Activated CD8-positive, alpha-beta T cell treated with anti-CD3 and anti-CD28 coated beads for 36 hours (primary cell): ENCODE measurements at places on chromosomes 1 and 21. TPM values are rescaled to one million over a fixed set of nuclear protein-coding genes. Genes with fewer than 3 reads are reported as not detected.

Gene EFNA1
- 0.60 TPM for total RNA-seq

Gene USP25
- total RNA-seq: 34.1 TPM

Gene OR2L2
- not detected for total RNA-seq

Gene S100A7
- total RNA-seq: not detected

Gene PTGFR
- total RNA-seq: not detected

Gene SGIP1
- total RNA-seq: not detected

Gene KCNK2
- not detected for total RNA-seq

Gene RABGAP1L
- total RNA-seq: 26.9 TPM

Gene LCE2A
- not detected for total RNA-seq

GRCh38 chr1:5988596-5989285 lies 3.5 kb downstream of the NPHP4 start:
- DNase-seq: no peak

GRCh38 chr1:227758366-227758765 lies 23.1 kb downstream of the SNAP47 start:
- DNase-seq: peak; percentile 29

DNA sequence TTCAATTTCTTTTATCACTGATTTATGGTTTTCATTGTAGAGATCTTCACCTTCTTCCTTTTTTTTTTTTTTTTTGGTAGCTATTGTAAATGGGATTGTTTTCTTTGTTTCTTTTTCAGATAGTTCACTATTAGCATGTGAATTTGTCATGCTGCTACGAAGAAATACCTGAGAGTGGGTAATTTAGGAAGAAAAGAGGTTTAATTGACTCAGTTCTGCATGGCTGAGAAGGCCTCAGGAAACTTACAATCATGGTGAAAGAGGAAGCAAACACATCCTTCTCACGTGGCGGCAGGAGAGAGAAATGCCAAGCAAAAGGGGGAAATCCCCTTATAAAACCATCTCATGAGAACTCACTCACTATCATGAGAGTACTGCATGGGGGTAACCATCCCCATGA lies 66.4 kb downstream of the DAB1 start:
- DNase-seq: no peak

GRCh38 chr1:46199233-46199749 lies 1.1 kb upstream of the POMGNT1 start:
- DNase-seq: no peak

DNA sequence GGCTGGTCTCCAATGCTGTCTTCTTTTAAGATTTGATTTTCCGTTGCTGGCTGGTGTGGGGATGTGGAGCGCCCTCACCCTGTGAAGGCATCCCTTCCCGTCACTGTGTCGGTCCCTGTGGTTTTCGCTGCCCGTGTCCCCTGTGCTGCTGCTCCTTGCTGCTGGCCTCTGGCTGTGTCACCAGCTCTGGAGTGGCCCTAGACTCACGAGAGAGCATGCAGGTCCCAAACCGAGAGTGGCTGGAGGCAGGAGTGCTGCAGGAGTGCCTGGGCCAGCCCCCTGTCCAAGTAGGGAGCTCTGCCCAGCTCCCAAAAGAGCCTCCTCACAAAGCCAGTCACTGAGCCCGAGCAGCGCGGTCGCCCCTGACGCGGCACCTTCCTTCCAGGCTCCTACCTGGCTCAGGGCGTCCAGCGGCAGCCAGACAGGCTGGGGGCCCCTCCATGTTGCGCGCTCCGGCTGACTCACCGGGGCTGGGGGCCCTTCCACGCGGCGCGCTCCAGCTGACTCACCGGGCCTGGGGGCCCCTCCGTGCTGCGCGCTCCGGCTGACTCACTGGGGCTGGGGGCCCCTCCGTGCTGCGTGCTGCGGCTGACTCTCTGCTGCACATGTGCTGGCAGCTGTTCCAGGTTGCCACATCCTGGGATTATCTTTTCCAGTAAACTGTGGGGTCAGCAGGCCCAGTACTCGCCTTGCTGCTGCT lies 106.7 kb upstream of the COL6A1 start:
- no peak for DNase-seq

- DNase-seq: peak; percentile 76
Measured at GRCh38 chr1:31154632-31155215, 85.0 kb downstream of the NKAIN1 start.

DNA sequence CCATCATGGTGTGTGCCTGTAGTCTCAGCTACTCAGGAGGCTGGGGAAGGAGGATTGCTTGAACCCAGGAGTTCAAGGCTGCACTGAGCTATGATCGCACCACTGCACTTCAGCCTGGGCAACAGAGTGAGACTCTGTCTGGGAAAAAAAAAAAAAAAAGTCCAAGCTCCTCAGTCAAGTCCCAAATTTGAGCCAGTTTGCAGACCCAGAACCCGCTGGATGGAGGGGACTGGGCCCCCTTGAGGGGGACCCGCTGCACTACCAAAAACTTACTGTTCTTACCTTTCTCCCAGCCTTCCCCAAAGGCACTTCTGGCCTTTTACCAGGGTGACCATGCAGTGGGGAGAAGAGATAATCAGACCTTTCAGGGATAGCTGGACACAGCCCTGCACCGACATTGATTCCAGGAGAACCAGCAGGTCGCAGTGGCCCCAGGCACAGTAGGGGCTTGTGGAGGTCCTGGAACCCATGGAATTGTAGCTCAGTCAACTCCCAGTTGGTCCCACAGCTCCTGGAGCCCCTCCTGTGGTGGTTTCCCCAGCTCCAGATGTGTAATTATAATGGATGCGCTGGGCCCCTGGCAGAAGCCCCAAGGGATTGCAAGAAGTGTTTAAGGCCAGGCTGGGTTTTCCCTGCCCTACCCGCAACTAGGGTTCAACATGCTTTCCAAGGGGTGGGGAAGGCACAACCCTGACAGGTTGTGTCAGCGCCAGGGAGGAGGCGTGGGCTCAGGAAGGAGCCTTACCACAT lies 4.1 kb upstream of the WNT9A start:
- no peak for DNase-seq

DNA sequence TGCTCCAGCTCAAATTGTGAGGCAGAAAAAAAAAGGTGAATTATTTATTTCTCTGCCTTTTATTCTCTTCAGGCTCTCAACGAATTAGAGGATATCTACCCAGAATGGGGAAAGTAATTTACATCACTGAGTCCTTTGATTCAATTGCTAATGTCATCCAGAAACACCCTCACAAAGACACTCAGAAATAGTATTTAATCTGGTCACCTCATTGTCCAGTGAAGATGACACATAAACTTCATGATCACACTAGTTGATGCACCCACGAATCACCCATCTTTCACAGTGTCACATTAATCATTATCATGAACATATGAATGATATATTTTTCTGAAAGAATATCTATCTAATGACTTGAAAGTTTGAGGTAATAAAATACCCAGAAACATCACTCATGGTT lies 868.5 kb downstream of the BRINP3 start:
- no peak for DNase-seq

DNA sequence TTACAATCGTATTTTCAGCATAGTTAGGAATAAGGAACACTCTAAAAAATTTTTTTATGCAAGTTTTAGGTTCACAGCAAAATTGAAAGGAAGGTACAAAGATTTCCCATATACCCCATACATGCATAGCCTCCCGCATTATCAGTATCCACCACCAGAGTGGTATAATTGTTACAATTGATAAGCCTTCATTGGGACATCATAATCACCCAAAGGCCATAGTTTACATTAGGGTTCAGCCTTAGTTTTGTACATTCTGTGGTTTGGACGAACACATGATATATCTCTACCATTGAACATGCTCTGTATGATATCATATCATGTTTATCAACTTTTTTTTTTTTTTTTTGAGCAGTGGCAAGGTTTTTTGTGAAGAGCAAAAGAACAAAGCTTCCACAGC lies 180.0 kb downstream of the SDCCAG8 start:
- DNase-seq: no peak

GRCh38 chr1:32055416-32055815 lies 17.3 kb upstream of the TMEM39B start:
- DNase-seq: no peak

DNA sequence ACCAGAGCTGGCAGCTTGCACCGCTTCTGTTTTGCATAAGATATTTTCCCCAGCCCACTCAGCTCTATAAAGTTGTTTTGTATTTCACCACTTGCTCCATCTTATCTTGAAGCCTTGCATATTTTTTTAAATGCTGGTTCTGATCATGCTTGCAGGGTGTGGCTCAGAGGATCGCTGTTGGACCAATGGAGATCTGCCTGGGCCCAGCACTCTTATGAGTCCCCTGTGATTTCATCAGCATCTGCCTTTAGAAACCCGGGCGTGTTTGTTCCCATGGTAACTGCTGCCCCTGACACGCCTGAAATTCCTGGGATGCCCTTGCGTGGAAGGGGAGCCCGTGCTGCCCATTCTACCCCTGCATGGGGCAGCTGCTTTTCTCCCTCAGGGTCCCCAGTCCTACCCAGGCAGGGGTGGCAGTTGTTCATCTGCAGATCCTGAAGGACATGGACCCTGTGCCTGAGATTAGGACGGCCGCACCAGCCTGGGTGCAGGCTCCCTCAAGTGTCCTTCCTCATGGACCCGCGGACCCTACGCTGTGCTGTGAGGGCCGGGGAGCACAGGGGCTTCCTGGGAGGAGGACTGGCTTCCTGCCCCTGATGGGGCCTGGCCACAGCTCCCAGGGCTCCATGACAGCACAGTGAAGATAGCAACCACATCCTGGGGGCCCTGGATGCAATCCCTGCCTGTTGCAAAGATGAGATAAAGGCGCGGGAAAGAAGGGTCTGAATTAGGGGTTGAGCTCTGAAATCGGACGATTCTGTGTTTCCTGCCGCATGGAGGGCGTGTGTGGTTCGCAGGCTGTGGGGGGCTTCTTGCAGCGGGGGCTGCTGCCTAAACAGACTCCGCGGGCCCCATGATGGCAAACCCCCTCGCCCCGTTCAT lies 226.5 kb downstream of the SDCCAG8 start:
- DNase-seq: peak; percentile 40

- no peak for DNase-seq
Measured at GRCh38 chr1:242243472-242243871, 244.6 kb upstream of the MAP1LC3C start.

DNA sequence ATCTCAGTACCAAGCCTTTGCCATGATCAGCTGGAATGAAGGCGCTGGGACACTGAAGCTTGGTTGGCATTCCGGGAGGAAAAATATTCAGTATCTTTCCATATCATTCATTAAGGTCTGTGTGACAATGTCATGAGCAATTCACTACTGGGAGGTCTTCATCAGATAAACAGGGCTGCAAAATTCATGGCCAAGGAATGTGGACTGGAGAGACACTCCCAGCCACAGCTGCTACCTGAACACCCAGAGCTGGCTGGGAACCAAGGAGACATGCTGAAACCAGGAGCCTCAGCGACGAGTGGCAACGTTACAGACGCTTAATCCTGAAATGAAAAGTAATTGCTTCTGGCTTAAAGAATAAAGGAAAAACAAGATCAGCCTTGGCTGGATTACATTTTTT lies 30.6 kb upstream of the DDAH1 start:
- DNase-seq: no peak

GRCh38 chr1:40896482-40896881 lies 34.3 kb upstream of the CITED4 start:
- DNase-seq: no peak

GRCh38 chr1:75308365-75308764 lies 174.2 kb downstream of the LHX8 start:
- no peak for DNase-seq

- peak; percentile 28 for DNase-seq
Measured at GRCh38 chr1:87435484-87435883, 106.8 kb downstream of the LMO4 start.

GRCh38 chr1:152657677-152658076 lies 5.5 kb upstream of the LCE2D start:
- no peak for DNase-seq

DNA sequence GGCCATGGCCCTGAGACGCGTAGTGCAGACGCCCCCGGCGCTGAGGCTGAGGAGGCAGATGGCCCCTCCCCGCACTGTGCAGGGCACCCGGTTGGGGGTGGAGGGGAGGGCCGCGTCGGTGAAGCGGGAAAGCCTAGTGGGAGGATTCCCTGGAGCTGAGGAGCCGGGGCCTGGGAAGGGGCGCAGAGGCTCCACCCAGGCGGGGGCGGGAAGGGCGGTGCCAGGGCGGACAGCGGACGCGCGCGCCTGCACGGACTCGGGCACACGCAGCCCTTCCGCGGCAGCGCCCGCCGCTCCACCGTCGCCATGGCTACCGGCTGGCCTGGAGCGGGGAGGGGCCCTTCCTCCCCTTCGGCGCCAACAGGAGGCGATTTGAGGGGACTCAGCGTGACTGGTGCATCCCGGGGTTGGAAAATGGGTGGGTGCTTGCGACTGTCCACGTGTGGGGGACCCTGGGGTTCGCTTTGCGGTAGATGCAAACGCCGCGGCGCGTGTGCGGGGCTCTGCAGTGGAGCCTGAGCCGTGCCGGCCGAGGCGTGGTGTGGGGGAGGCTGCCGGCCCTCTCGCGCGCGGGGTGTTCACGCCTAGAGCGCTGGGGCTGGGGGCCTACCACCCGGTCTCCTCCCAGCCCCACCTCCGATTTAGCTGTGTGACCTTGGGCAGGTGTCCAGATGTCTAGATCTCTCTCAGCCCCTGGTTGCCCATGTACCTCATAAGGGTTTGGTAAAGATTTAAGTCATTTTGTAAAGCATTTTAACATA lies 35.1 kb downstream of the PTPRF start:
- DNase-seq: peak; percentile 69

GRCh38 chr1:29237129-29237821 lies 953 bp downstream of the PTPRU start:
- peak; percentile 18 for DNase-seq

GRCh38 chr1:39919545-39919944 lies 17.8 kb upstream of the MYCL start:
- peak; percentile 73 for DNase-seq

DNA sequence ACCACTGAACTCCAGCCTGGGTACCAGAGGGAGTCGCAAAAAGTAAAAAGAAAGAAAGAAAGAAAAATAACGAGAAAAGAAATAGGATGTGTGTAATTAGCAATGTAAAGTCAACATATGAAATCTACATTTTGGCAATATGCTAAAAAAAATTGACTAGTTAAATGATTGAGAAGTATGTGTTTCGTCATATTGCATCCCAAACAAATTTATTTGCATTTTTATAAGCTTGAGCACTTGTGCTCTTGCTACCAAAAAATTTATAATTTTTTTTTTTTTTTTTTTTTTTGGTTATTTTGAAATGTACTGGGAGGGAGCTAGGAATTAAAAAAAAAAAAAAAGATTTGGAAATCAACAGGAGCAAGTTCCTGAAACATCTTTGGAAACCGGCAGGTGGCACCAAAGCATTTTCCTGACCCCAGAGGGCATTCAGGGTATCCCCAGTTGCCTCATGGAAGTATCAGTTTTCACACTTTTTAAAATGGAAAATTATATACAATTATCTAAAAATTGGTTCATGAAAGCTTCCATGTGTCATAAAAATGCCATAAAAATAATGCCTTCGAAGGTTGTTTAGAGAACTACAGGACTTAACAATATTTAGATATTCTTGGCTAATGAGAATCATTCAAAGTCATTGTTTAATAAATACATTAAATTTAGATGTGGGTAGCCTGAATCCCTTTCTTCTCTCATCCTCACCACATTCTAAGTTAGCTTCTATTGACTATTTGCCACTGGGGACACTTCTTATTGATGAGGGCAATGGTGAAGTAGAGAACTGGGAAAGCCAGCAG lies 4.8 kb upstream of the HEATR1 start:
- DNase-seq: peak; percentile 15
